ENCODE measurements at places on chromosomes 5 and 9.
A peak's percentile ranks its signal among the peaks of the same experiment; 100 is the strongest.

- no peak for DNase-seq
Measured at GRCh38 chr9:23341346-23341745, 484.7 kb downstream of the ELAVL2 start.

- no peak for DNase-seq
Measured at GRCh38 chr9:131473891-131474290, 28.8 kb upstream of the POMT1 start.

GRCh38 chr5:68953875-68954617, 139.8 kb upstream of the SLC30A5 start:
- DNase-seq: no peak

GRCh38 chr5:113487781-113488644, at the start of gene MCC:
MCC (minus strand) TSS chr5:113488453.
- peak; percentile 25 for DNase-seq

DNA sequence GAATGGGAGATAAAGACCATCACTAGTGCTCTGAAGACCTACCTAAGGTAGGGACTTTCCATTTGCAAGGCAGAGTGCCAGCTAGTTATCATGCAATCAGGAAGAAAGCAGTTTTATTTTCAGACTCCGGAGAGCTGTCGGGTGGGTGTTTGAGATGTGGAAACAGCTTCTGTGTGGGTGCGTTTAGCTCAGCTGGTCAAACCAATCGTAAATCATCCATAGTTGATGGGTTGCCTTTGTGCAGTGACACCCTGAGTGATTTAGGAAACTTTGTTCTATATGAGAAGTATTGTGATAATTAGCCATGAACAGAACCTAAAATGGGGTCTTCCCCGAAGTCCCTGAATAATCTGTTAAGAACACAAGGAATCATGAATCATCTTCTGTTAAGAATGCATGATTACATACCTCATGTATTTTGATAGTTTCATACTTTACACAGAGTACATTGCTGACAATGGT, 284.3 kb downstream of the ARHGAP26 start:
- DNase-seq: peak; percentile 21

- no peak for DNase-seq
Measured at GRCh38 chr5:163460562-163461171, at the start of gene HMMR. HMMR (plus strand) TSS chr5:163460632; CDS start chr5:163460693, 61 bp downstream.

DNA sequence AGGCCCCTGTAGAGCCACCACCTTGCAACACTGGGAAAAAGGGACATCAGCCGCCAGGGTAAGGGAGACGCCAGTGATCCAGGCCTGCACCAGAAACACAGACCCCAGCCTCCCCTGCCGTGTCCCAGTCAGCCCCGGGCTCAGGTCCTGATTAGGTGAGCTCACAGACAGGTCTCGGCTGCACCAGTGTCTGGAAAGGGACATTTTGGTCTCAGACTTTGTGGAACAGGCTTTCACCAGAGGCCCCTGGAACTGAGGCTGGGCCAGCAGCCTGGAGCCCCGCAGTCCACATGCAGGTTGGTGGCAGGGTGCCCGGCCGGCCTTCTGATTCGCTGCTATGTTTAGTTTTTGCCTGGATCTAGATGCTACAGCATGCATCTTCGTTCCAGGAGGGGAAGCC, 369.0 kb upstream of the IRX4 start:
- DNase-seq: no peak

- DNase-seq: no peak
Measured at GRCh38 chr5:164230341-164230740, 724.9 kb downstream of the MAT2B start.

DNA sequence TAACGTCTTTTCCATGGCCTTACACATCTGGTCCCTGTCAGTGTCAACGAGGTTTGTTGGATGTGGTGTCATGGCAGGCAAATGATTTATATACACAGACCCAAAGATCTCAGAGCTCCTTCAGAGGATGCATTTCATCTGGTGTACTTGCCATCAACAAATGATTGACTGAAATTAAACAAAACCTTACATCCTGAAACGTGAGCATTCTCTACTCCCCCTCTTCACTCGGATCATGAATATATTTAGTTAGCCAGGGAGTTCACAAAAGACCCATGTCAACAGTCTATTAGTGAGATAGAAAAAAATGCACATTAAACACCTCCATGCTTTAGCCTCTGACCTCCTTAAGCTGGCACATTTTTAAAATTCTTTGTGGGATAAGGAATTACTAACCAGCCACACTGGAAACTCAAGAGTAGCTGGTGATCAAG, 215.6 kb downstream of the EFNA5 start:
- no peak for DNase-seq

DNA sequence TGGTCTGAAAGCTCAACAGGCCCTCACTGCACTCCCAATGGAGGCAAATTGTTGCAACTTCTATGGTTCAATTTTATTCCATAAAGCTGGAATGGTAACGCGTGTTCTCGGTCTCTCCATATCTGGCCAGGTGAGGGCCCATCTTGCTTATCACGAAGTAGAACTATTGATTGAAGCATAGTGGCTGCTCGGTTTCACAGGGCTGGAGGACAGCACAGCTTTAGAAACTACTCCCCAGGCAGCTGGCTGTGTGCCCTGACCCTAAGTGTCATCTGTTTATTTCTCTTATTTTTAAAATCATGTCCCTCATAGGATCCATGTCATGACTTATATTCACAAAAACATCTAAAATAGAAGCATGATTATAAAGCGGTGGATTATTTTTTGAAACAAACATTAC, 223.4 kb downstream of the NPR3 start:
- DNase-seq: no peak

GRCh38 chr5:125575891-125576505, 829.6 kb upstream of the ZNF608 start:
- DNase-seq: no peak

Measured in activated CD4-positive, alpha-beta T cell treated with anti-CD3 and anti-CD28 coated beads for 4 hours (primary cell).